ENCODE measurements at places on chromosomes 3 and 15.

DNA sequence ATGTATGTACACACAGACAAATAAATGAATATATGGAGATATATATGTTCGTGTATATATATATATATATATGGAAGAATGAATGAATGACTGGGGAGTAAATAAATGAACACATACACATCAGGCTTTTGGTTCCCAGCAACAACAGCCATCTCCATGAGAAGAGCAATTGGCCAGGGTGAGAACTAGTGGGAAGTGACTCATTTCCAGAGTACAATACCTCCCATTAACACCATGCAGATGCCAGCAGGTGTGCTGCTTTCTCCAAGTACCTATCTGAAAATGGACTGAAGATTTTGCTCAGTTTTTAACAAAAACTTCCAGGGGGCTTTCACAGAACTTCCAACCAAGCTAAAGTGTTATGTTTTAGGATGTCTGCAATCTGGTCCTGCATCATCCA is 179.8 kb upstream of the SLC2A2 start:
- no peak for DNase-seq

GRCh38 chr15:67832897-67833709 is 6.7 kb downstream of the RNU6-1 start:
- DNase-seq, result no peak

GRCh38 chr3:89245612-89246011 is 138.2 kb downstream of the EPHA3 start:
- DNase-seq, result no peak

DNA sequence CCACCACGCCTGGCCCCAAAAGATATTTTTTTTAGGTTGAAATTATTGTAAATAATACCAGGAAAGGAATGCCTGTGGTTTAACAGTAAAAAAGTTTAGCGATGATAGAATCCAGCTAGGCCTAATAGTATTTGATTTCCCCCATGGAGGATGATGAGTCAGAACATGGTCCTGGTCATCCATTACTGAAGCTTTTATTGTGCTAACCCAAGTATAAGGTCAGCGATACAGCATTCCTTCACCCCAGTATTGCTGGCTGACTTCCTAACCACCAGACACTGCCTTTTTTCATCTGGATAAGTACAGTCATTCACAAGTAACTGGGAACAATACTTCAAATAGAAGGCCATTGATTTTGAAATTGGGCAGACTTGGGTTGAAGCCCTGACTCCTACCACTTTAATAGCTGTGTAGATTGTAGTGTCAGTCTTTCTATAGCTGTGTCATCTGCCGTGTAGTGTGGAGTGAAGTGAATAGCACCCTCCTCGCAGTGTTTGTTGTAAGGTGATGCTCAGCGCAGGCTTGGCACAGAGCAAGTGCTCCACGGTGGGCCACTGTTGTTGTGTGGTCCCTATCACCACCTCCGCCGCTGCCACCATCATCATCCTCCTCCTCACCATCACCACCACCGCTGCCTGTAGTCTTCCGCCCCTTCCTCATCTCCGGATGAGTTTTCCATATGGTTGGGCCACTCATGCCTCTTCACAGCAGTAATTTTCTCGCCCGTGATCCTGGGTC is 436.0 kb upstream of the TPM1 start:
- DNase-seq, result no peak

GRCh38 chr3:73026111-73026759 is 29.6 kb downstream of the PPP4R2 start:
- DNase-seq, result no peak

GRCh38 chr3:7682822-7683229 is 818.8 kb upstream of the LMCD1 start:
- DNase-seq, result no peak

DNA sequence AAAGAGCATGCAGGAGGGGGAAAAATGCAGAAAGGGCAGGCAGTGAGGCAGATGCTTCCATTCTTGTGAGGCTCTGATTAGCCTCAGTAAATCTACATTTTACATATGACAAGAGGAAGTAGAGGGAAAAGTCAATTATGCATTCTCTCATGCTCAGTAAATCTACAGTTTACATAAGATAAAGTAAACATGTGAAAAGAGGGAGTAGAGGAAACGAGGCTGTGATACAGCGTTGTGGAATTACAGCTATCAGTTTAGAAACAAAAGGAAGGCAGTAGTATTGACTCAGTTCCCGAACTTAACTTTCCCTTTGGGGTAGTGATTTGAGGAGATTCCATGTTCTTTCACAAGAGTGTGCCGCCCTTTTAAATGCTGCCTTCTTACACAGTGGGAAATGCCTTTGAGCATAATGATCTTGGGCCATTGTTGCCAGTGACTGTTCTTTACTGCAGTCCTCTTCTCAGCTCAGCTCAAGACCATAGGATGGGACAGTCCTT is 39.3 kb downstream of the OSTN start:
- no peak for DNase-seq

- no peak for DNase-seq
Observed at GRCh38 chr3:16468002-16468335, 45.5 kb downstream of the RFTN1 start.

DNA sequence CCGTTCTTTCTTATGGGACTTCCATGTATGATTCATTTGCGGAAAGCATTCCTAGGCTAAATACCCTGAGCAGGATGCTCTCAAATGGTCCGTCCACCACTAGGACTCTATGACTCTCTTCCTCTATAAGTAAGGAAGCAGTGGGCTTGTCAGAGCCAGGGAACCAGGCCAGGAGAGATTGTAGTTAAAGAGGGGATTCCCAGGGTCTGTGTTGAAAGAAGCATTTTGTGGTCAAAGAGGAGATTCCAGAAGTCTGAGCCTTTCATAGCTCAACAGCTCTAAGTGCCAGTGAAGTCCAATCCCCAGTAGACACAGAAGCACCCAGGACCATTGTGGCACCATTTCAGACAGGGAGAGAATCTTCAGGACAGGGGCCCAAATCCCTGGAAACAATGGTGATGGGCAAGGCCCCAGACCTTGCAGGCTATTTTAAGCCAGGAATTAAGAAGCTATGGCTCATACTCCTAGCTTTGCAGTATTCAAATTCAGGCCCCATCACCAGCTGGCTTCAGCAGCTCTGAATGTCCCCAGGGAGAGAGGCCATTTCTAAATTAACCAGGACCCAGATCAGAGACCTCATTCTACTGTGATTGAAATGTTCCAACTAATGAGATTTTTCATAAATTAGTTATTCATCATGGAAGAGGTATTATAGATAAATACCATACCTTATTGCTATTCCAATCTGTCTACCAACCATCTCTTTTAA is 81.7 kb downstream of the CD47 start:
- no peak for DNase-seq

DNA sequence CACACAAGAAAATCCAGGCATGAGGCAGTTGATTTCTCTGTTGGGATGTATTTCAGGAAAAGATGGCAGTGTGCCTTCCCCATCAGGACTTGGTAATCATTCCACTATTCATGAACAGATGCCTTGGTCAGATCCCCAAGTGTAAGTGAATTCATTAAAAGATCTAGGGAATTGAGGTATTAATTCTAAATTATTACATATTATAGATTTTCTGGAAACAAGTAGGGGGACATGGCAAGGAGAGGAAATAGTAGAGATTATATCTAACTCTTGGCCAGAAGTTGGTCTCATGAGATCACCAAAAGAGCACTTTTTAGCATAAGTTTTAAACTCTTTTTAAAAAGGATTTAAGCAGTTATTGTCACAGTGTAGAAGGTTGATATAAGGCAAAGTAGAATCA is 74.4 kb upstream of the MDFIC2 start:
- DNase-seq, result no peak

GRCh38 chr3:125050488-125051090 is 5.2 kb downstream of the HEG1 start:
- DNase-seq, result peak; percentile 16

DNA sequence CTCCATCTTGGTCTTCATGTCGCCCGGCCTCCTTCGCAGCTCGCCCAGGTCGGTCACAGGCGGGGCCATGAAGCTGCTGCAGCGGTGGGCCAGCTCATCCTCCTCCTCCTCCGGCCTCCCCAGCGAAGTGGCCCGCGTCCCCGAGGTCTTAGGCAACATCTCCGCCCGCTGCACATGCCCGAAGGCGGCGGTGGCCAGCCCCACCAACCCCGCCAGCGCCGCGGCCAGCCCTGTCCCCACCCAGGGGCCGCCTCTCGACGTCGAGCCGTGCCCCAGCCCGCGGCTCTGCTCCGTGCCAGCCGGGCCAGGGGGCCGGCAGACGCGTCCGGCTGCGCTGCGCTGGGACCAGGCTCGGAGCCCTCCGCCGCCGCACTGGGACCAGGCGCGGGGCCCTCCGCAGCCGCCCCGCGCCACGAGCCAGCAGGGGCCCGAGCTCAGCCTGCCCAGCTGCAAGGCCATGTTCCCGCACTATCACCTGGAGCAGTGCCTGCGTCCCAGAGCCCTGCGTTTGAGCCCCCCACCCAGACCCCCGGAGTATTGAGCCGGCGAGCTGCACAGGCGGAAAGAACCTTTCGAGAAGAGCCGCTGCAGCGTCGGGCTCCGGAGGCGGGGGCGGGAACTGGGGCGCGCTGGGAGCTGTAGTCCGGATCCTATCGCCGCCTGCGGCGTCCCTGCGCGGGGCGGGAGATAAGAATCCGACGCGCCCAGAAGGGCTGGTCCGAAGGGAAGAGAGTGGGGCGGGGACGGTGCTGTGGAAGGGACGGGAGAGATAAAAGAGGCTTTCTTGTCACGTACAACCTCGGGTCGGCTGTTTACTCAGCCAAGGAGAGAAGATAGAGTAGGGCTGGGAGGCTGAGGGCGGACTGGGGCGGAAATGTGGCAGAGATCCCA is at the start of gene CPOX:
Gene CPOX, minus strand, starts transcription at position 566 of the 891 bp plus-strand sequence. Its CDS starts 107 bp downstream, at position 459.
- peak; percentile 68 for DNase-seq

- no peak for DNase-seq
Observed at GRCh38 chr3:98754483-98754882, 8.7 kb upstream of the ST3GAL6 start.

- no peak for DNase-seq
Observed at GRCh38 chr15:55774113-55774970, 31.4 kb upstream of the PRTG start.

DNA sequence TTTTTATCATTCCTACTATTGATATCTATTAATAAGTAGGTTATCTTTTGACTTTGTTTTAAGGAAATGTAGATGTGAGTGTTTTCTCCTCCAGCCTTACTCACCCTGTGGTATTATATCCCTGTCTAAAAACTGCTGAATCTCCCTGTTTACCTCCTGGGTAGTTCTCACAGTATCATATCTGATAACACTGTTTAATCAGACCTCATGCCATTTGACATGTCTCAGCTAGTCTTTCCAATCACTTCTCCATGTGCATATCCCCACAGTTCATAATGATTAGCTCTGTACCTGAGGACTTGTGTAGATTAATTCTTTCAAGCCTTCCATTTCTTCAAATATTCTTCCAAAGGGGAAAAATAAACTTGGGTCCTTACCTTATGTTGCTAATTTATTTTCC is 30.7 kb downstream of the DUOX2 start:
- no peak for DNase-seq

DNA sequence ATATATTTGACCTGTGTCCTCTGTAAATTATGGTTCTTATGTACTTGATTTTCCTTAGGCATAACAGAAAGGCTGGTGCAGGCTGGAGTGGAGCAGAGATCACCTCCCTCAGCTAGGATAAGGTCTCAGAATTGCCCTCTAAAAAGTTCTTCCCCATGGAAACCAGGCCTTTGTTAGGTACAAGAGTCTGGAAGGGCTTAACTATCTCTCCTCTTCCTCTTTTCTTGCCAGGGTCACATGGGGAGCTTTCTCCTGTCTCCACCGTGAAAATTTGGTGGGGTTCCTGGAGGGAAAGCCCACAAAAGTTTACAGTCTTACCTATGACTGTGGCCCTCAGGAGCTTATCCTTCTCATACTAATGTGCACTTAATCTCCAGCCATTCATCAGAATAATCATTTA is 633.2 kb downstream of the MCTP2 start:
- no peak for DNase-seq

DNA sequence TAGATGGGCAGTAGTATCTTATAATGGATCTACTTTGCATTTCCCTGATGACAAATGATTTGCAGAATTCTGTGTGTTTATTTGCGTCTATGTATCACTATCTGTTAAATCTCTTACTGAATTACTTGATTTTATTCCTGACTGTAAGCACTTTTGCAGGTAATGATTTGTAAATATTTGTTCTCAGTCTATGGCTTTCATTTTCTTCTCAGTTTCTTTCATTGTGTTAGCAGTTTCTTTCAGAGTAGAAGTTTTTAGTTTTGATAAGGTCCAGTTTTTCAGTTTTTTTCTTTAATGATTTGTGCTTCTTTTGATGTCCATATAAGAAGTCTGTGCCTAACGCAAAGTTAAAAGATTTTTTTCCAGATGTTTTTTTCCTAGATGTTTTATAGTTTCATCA is 12.9 kb downstream of the SLC25A36 start:
- DNase-seq, result no peak

GRCh38 chr15:80525853-80526252 is 121.7 kb downstream of the ARNT2 start:
- no peak for DNase-seq

- DNase-seq, result no peak
Observed at GRCh38 chr15:69610277-69610676, 157.7 kb downstream of the RPLP1 start.

- no peak for DNase-seq
Observed at GRCh38 chr15:80873366-80873952, 94.3 kb downstream of the CEMIP start.

DNA sequence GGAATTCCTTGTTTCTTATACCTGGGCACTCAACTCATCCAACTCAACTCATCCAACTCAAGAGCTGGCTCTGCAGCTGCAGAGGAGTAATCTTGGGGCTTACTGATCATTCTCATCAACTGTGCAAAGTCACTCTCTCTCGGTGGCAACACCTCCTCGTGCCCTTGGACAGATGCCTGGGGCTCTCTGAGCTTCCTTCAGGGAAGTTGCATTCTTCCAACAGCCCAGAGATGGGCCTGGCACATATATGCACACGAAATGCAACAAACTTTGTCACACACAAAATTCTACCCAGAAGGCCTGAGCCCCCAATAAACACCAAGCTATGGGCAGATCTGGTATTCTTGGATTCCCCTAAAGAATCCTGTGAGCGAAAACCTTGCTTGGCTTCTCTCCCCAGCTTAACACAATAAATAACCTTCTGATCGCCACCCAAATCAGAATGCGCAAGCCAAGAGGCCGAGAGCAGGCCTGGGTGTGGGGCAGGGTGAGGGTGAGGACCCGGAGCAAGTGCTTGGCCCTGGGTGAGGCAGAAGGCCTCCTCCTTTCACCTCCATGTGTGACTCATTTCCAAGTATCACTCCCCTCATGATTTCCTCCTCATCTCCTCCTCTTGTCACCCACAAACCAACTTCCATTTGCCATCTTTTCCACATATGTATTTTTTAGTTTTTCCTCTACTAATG is 15.4 kb downstream of the TGM5 start:
- DNase-seq, result no peak

- DNase-seq, result no peak
Observed at GRCh38 chr3:61980041-61980440, 393.3 kb downstream of the FEZF2 start.

- DNase-seq, result no peak
Observed at GRCh38 chr15:69014454-69014853, at the start of gene NOX5. Gene NOX5, plus strand, starts transcription at chr15:69014695. Its CDS starts 41 bp downstream, at chr15:69014736.

DNA sequence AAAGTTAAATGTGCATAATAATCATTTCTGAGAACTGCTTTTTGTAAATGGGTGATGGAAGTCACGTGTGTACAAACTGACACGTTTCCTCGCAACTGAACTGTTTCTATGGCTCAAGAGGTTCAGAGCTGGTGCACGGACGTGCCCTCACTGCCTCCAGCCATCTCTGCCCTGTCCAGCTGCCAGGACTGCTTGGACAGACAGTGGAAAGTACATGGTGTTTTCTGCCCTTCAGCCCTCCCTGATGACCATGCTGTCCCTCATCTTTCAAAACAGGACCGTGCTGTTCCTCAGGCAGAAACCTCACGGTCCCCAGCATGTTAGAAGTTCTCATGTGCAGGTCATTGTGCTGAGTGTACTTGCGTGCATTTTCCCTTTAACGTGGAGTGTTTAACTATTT is 38.7 kb downstream of the GJD2 start:
- DNase-seq, result no peak
